Dermis microvascular lymphatic vessel endothelial cell (primary cell): ENCODE measurements at places on chromosomes 11 and 22. TPM values are rescaled to one million over a fixed set of nuclear protein-coding genes. Genes with fewer than 3 reads are reported as not detected.

GRCh38 chr11:64762674-64763525, 3.1 kb upstream of the PYGM start:
- DNase-seq, result peak; percentile 61

Gene MYRF
- 0.25 and 0.26 TPM in 2 replicates for total RNA-seq

GRCh38 chr22:46465793-46466192, 71.6 kb downstream of the CELSR1 start:
- no peak for DNase-seq

Gene XBP1
- total RNA-seq, result 71.6 and 103 TPM in 2 replicates

DNA sequence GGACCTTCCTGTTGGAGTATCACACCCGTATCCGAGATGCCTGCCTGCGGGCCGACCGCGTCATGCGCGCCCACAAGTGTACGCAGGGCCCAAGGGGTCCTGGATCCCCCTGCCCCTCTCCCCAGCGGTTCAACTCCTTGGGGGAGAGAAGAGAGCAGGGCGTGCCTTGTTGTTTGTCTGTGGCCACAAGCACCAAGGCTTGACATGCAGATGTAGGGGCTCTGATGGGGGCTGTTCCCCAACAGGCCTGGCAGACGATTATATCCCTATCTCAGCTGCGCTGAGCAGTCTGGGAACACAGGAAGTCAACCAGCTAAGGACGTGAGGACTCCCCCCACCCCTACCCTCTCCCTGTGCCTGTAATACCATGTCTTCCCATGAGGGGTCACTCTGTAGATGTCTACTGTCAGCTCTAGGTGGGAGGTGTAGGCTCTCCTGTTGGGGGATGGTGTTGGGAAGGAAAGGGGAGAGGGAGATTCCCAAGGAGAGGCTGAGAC, 6.8 kb downstream of the CFL1 start:
- DNase-seq, result no peak
